T-cell (primary cell): ENCODE measurements at places on chromosomes 7 and 10. TPM values are rescaled to one million over a fixed set of nuclear protein-coding genes. Genes with fewer than 3 reads are reported as not detected.
A peak's percentile ranks its signal among the peaks of the same experiment; 100 is the strongest.

TMEM176A gene
- 0.79 TPM for total RNA-seq

HABP2 gene
- 0.13 TPM for total RNA-seq

CCAR1 gene
- 73.1 TPM for total RNA-seq

APBB1IP gene
- 102 TPM for total RNA-seq

SPDYE5 gene
- not detected for total RNA-seq

ADAM22 gene
- total RNA-seq: 4.5 TPM

NXPH1 gene
- total RNA-seq: not detected

SPDYE18 gene
- total RNA-seq: 2.1 TPM

CXCL12 gene
- total RNA-seq: 0.63 TPM

IQUB gene
- not detected for total RNA-seq

BICC1 gene
- total RNA-seq: 0.09 TPM

NME8 gene
- not detected for total RNA-seq

NUTM2B gene
- total RNA-seq: 1.4 TPM

CRPPA gene
- 1.0 TPM for total RNA-seq

TPST1 gene
- 6.3 TPM for total RNA-seq

PRLHR gene
- not detected for total RNA-seq

ACHE gene
- total RNA-seq: 0.84 TPM

GDF2 gene
- not detected for total RNA-seq

GRCh38 chr7:80362010-80362618 lies 149.8 kb downstream of the GNAT3 start:
- no peaks in the 10 kb centered on the region for H3K36me3 ChIP-seq
- H3K4me3 ChIP-seq: no peak overlapping the region
- H3K27me3 ChIP-seq: no peaks in the 10 kb centered on the region
- DNase-seq: no peak
- no peaks in the 10 kb centered on the region for H3K4me1 ChIP-seq

- no peak overlapping the region for H3K4me3 ChIP-seq
- no peak overlapping the region for H3K27ac ChIP-seq
Measured at GRCh38 chr10:25999295-25999981, 65.4 kb downstream of the MYO3A start.

DNA sequence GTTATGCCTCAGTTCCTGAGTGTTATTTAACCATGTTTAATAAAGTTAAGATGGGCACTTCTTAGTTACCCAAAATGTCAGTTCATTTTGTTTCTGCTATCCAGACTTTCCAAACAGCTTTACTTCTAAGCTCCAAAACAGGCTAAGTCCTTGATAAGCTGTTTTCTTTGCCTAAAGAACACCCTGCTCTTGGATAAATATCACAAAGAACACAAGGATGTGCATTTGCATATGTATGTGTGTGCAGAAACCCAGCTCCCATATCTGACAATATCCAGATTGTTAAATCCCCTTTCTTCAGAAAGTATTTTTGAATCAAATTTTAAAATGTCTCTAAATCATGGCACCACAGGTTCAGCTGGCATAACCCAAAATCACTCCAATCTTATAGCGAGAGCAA lies 19.6 kb downstream of the FAM13C start:
- DNase-seq: no peak
- H3K36me3 ChIP-seq: no peaks in the 10 kb centered on the region
- H3K4me1 ChIP-seq: no peaks in the 10 kb centered on the region
- H3K27ac ChIP-seq: no peak overlapping the region
- H3K27me3 ChIP-seq: no peaks in the 10 kb centered on the region
- no peak overlapping the region for H3K4me3 ChIP-seq

GRCh38 chr7:29328045-29328444 lies 133.5 kb downstream of the CHN2 start:
- no peaks in the 10 kb centered on the region for H3K27me3 ChIP-seq
- H3K4me3 ChIP-seq: no peak overlapping the region
- no peak overlapping the region for H3K27ac ChIP-seq
- no peak for DNase-seq

DNA sequence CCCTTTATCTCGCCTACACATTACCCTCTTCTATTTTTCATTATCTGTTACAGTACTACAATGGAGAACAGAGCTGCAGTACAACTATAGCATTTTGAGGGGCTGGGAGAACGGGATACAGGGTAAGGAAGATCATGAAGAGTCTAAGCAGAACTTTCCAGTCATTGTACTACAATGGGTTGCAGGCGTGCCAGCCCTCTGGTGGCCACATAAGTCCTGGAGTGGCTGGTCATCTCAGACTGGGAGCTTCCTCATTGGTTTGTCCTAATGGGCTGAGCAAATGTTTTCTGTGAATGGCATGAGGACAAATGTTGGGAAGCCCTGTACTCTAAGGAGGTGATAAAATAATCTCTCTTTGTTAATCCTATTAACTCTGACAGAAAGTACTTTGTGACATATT lies 33.0 kb downstream of the TMEM106B start:
- DNase-seq: no peak
- no peaks in the 10 kb centered on the region for H3K36me3 ChIP-seq
- no peaks in the 10 kb centered on the region for H3K27me3 ChIP-seq

GRCh38 chr7:83738291-83738835 lies 89.4 kb upstream of the SEMA3E start:
- DNase-seq: no peak
- H3K4me3 ChIP-seq: no peak overlapping the region
- no peaks in the 10 kb centered on the region for H3K4me1 ChIP-seq
- H3K27ac ChIP-seq: no peak overlapping the region
- no peaks in the 10 kb centered on the region for H3K27me3 ChIP-seq

DNA sequence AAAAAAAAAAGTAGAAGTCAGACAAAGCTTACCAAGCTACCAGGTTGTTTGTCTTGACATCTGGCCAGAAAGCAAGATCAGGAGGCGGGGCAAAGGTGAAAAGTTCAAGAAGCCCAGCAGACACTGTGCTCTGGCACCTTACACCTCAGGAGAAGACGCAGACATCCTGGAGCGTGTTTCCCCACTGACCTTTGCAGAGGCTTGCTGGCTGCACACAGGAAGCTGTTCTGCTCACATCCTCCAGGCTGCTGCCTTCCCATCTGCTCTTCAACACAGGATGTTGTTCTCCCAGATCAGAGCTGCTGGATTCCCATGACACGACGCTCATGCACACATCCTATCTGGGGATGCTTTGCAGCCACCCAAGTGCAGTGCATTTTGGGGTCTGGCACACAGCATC lies 174.4 kb upstream of the KIAA1217 start:
- H3K4me1 ChIP-seq: no peaks in the 10 kb centered on the region
- no peak overlapping the region for H3K27ac ChIP-seq
- H3K4me3 ChIP-seq: no peak overlapping the region
- no peaks in the 10 kb centered on the region for H3K36me3 ChIP-seq
- DNase-seq: no peak

DNA sequence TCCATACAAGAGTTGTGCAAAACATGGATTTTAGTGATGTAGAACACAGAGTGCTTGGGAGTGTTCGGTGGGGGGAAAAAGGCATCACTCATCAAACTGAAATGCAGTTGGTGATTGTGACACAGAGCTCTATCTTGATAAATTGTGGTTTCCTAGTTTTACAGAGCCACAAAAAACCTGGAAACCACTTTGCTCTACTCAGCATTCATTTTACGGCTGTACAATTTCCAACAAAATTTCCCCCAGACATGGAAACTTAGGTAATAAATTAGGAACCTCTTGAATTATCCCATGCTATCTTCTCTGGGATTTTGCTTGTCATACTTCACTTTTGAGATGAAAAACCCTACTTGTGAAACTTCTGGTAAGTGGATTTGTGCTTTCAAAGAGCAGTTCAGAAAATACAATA lies 614.9 kb upstream of the FZD8 start:
- no peaks in the 10 kb centered on the region for H3K36me3 ChIP-seq
- H3K4me1 ChIP-seq: no peaks in the 10 kb centered on the region
- no peak overlapping the region for H3K4me3 ChIP-seq
- DNase-seq: no peak

DNA sequence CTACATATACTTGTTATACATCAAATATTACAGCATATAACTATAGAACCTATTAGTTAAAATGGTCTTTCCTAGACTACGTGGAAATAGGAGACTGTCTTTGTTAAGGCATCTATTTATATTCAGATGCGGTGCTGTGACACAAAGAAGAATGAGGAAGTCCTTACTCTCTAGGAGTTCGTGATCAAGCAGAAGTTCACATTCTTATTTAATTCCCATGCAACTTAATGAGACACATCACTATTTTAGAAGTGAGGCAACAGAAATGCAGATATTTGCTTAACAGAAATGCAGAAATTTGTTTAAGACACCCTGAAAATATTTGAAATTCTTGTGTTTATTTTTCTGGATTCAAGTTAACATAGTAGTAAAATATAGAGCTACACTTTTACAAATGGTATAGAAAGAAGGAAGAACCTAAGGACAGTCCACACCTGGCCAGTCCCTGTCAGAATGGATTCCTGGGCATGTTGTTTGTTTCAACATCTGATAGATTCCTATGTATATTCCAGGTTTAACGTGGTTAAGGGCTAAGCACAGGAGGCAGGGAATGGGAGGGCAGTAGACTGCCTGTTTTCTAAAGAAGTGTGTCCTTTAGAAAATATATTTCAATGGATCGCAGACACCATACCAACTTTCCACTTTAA lies 70.6 kb upstream of the NXPH1 start:
- no peak overlapping the region for H3K4me3 ChIP-seq
- no peaks in the 10 kb centered on the region for H3K27me3 ChIP-seq
- H3K4me1 ChIP-seq: no peaks in the 10 kb centered on the region
- H3K27ac ChIP-seq: no peak overlapping the region
- no peak for DNase-seq

DNA sequence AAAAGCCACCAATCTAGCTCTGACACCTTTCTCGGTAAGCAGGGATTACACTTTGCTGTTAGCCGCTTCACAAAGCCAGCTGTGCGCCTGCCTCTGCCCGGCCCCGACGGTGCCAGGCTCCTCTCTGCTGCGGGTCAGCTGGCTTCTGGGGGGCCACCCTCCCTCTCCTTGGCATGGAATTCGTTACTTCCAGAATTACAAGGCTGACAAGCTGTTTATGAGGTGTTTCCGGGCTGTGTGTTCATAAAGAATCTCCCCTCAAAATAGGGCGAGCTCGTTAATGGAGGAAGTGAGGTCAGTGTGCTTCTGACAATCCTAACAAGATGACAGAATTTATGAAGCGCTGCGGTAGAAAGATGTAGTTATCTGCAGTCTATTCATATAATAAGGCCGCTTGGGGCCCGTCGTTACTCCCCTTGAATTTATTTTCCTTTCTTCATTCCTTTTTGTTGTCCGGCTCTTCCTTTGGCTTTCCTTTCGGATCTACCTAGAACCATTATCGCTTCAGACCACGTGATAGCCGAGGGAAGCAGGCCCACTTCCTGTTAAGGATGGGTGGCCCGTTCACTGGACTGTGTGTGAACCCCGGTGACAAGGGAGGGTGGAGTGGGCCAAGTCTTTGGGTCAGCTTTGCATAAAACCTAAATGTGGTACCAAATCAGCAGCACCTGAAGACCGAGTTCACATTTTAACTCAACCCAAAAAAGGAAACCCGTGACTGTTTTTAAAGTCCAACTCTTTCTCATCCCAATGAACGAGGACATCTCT lies 273.0 kb upstream of the YAE1 start:
- H3K4me3 ChIP-seq: no peak overlapping the region
- H3K36me3 ChIP-seq: no peaks in the 10 kb centered on the region
- no peak overlapping the region for H3K27ac ChIP-seq
- H3K27me3 ChIP-seq: no peaks in the 10 kb centered on the region

- peaks cover 2% of the 10 kb centered on the region for H3K27me3 ChIP-seq
- peak overlapping the region; percentile 20 for H3K4me3 ChIP-seq
- no peaks in the 10 kb centered on the region for H3K4me1 ChIP-seq
- no peak for DNase-seq
Measured at GRCh38 chr10:128275388-128276177, 149.4 kb upstream of the MKI67 start.

DNA sequence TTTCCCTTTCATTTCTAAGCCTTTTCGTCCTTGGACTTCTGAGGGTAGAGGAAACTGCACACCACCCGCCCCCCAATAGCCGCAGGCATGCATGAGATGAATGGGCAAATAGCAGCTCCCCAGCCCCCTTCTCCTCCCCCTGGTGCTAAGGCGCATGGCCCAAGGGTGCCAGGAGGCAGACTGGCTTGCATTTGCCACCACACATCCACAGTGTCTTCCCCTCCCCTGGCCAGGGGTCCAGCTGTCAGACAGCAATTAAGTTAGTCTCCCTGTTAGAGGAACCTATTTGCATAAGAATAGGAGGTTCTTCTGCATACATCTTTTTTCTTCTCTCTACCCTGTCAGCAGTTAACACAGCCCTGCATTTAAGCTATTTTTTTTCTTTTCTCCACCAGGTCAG lies 20.2 kb downstream of the TOMM7 start:
- H3K4me1 ChIP-seq: no peaks in the 10 kb centered on the region
- no peak overlapping the region for H3K27ac ChIP-seq
- no peak for DNase-seq
- H3K27me3 ChIP-seq: no peaks in the 10 kb centered on the region
- no peaks in the 10 kb centered on the region for H3K36me3 ChIP-seq

GRCh38 chr10:120948889-120949608 lies 97.9 kb downstream of the WDR11 start:
- H3K27ac ChIP-seq: no peak overlapping the region
- no peaks in the 10 kb centered on the region for H3K36me3 ChIP-seq
- peak; percentile 6 for DNase-seq
- peaks cover 12% of the 10 kb centered on the region for H3K4me1 ChIP-seq
- H3K4me3 ChIP-seq: peak overlapping the region; percentile 39

DNA sequence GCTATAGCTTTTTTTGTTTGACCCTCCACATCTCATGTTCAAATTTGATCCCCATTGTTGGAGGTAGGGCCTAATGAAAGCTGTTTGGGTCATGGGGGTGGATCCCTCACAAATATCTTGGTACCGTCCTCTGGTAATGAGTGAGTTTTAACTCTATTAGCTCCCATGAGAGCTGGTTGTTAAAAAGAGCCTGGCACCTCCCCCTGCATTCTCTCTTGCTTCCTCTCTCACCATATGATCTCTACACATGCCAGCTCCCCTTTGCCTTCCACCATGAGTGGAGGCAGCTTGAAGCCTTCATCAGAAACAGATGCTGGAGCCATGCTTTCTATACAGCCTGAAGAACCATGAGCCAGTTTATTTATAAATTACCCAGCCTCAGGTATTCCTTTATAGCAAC lies 43.0 kb upstream of the IMMP2L start:
- H3K36me3 ChIP-seq: no peaks in the 10 kb centered on the region
- DNase-seq: no peak
- H3K4me3 ChIP-seq: no peak overlapping the region
- no peaks in the 10 kb centered on the region for H3K27me3 ChIP-seq

GRCh38 chr7:98875501-98875900 lies 2.8 kb upstream of the TRRAP start:
- H3K27me3 ChIP-seq: no peaks in the 10 kb centered on the region
- no peaks in the 10 kb centered on the region for H3K36me3 ChIP-seq
- peaks cover 5% of the 10 kb centered on the region for H3K4me1 ChIP-seq
- H3K27ac ChIP-seq: no peak overlapping the region
- no peak overlapping the region for H3K4me3 ChIP-seq

DNA sequence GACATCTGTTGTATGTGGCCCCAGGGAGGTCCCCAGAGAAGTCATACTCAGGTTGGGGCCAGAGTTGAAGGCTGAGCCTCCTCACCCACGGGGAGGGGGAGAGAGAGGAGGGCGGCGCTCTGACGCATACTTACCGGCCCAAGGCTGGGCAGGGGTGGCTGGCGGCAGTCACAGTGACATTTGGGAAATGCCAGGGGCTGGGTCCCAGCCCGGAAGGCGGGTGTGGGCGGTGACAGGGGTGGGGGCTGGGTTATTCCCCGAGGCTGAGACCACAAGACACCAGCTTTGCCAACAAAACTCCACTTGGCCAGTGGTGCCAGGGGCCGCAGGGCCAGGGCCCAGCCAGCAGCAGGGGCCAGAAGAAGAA lies 41.1 kb downstream of the RASGEF1A start:
- H3K4me1 ChIP-seq: peaks cover 3% of the 10 kb centered on the region
- H3K36me3 ChIP-seq: no peaks in the 10 kb centered on the region
- peaks cover 5% of the 10 kb centered on the region for H3K27me3 ChIP-seq
- no peak overlapping the region for H3K27ac ChIP-seq
- peak; percentile 4 for DNase-seq
